ENCODE measurements at places on chromosomes 1 and 21. TPM values are rescaled to one million over a fixed set of nuclear protein-coding genes. Genes with fewer than 3 reads are reported as not detected.

Gene LRRC47
- 39.2 TPM for total RNA-seq

Gene OR2L5
- not detected for total RNA-seq

Gene SLFNL1
- total RNA-seq: 0.29 TPM

Gene RAB3B
- 0.07 TPM for total RNA-seq

Gene FGR
- total RNA-seq: 0.24 TPM
